ENCODE measurements at places on chromosomes 1 and 21. TPM values are rescaled to one million over a fixed set of nuclear protein-coding genes. Genes with fewer than 3 reads are reported as not detected.
A peak's percentile ranks its signal among the peaks of the same experiment; 100 is the strongest.

DNA sequence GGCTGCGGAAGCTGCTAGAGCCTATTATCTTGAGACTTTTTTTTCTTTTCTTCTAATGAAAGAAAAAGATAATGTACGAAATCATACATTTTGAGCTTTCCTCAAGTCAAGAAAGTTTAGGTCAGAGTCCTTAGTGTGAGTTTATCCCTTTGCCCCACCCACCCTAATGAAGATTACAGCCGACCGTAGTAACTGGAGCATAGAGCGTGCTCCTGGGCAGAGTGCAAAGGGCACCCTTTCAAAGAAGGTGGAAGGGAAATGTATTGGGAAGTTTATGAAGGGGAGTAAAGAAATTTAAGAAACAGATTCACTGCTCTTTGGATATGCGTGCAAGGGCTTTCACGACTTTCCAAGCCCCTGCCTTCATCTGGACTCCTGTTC lies 17.2 kb downstream of the GNG12 start:
- no peak for DNase-seq

GRCh38 chr21:20592463-20592862 lies 405.7 kb upstream of the NCAM2 start:
- no peak for DNase-seq

GRCh38 chr1:192913683-192914082 lies 104.8 kb downstream of the RGS2 start:
- DNase-seq, result no peak

- peak; percentile 17 for DNase-seq
These were observed 96.5 kb downstream of the USP25 start for GRCh38 chr21:15826147-15826780.

DNA sequence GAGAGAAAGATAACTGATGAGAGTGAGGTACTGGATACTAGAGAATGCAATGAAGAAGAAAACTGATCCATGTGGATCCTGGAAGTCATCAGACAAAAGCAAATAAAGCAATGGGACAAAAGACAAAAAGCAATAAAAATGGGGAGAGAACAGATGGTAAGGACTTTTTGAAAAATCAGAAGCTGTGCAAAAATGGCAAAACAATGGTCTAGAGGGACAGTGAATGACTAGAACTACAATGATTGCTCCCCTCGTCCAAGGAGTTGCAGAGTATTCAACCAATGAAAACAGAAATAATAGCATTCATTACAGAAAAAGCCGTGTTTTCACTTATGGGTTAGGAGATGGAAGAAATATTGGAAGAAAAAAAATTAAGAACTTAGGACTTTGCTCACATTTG lies 18.5 kb downstream of the LUZP1 start:
- no peak for DNase-seq

GRCh38 chr1:161420763-161421455 lies 53.2 kb upstream of the CFAP126 start:
- DNase-seq, result no peak

DNA sequence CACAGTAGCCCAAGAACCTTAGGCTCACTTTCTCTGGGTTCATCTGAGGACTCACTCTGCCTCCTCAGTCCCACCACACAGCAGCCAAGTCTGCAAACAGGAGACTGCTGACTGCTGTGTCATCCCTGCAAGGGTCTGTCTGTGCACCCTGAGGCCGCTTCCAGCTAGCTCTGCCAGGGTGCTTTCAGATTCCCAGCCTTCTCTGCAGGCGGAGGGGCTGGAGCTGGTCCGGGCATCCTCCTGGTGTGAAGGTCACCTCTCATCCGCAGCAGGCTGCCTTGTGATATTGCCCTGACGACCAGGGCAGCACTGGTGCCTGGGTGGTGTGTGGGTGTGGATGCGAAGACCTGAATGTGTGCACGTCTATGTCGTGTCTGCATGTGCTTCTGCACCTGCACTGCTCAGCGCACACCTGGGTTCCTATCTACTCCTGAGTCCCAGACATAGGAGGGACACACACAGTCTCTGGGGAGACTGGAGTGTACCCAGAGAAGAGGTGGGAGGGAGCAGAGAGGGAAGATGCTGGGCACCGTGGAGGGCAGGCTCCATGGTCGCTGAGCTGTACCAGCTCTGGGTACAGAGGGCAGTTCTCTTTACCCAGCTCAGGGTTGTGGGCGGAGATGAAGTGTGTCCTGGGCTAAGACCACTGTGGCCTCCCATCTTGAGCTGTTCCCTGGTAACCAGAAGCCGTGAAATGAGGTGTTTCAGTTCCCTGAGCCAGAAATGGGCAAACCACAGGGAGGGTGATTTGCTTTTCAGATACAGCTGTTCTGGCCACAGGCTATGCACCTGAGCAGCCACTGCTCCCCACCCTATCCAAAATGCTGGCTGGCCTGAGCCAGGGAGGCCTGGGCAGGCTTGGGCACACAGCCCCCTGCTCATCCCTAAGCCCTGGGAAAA lies 160.9 kb upstream of the CSF3R start:
- no peak for DNase-seq

DNA sequence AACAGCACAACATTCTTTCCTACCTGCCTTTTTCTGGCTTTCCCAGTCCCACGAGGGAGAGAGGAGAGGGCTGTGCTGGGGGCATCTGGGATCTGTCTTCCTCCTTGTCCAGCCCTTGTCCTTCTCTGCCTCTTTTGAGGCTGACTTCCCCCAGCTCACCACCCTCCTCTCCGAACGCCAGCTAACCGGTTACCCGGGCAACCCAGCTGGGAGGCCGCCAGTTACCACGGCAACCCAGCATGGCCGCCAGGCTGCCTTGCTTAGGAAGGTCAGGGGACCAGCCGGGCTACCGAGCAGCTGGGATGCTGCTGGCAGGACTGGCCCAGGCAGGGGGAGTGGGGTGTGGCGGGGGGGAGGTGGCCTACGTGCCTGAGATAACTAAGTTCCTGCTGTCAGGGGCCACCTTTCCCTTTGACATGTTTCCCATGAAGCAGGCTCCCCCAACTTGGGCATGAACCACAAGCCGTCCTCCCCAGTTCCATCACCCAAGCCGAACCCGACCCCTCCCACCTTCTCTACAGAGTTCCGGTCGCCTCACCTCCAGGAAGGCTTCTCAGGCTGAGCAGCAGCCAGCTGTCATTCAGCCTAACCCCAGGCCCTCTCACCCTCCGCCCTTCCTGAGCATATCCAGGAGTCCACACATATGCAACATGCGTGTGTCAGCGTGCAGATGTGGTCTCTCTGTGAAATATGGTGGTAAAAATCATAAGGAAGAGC lies 8.7 kb downstream of the PLEKHA6 start:
- peak; percentile 17 for DNase-seq

GRCh38 chr1:66768965-66769364 lies 16.7 kb downstream of the DYNLT5 start:
- no peak for DNase-seq

GRCh38 chr1:238226810-238227209 lies 336.1 kb upstream of the ZP4 start:
- DNase-seq, result no peak

- DNase-seq, result no peak
These were observed 62.0 kb upstream of the LPGAT1 start for GRCh38 chr1:211892577-211892976.

DNA sequence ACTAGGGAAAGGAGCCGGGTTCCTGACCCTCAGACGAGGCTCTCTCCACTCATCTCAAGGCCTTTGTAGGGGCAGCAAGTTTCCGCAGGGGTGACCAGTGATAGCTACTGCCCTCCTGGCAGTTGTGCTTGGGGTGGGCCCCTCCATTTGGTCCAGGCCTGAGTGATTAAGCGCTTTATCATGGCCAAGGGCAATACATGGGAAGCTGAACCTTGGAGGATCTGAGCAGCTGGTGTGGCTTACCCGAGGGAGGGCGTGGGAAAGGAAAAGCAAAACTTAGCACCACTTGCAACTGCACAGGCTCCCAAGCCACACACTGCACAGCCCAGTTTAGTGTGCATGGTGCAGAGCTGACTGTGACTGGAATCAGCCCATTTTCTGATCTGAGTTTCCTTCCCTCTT lies 47.8 kb downstream of the GADD45A start:
- no peak for DNase-seq

DNA sequence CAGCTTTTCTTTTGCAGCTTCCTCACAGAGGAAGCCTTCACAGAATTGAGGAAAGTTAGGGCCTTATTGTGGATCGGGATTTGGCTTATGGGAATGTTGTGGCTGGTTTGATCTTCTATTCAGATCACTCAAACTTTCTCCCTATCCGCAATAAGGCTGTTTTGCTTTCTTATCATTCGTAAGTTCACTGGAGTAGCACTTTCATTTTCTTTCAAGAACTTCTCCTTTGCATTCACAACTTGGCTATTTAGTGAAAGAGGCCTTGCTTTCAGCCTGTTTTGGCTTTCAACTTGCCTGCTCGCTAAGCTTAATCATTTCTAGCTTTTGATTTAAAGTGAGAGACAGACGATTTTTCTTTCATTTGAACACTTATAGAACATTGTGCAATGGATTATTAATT lies 181.9 kb upstream of the B3GALT2 start:
- no peak for DNase-seq

DNA sequence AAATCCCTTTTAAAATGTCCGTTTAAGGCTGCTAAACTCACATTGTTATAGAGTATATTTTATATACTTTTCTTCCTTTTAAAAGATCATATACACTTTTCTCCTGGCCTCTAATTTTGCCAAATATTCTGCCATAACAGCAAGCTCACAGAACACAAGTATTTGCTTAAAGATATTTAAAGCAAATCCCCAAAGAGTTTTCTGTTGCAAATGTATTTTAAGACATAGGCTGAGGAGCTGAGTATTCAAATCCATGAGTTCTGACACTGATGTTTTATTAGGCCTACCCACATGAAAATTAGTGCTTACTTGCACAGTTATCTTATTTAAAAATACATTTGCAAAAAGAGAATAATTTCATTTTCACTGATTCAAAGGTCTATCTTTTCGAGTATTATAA lies 1.7 kb upstream of the PTPRC start:
- no peak for DNase-seq

- peak; percentile 61 for DNase-seq
These were observed at the start of gene HPCAL4 for GRCh38 chr1:39691383-39692151. HPCAL4 (minus strand) TSS chr1:39691433; CDS start chr1:39684603, 6,830 bp downstream.

GRCh38 chr1:24049733-24050132 lies 62.2 kb downstream of the MYOM3 start:
- DNase-seq, result no peak

DNA sequence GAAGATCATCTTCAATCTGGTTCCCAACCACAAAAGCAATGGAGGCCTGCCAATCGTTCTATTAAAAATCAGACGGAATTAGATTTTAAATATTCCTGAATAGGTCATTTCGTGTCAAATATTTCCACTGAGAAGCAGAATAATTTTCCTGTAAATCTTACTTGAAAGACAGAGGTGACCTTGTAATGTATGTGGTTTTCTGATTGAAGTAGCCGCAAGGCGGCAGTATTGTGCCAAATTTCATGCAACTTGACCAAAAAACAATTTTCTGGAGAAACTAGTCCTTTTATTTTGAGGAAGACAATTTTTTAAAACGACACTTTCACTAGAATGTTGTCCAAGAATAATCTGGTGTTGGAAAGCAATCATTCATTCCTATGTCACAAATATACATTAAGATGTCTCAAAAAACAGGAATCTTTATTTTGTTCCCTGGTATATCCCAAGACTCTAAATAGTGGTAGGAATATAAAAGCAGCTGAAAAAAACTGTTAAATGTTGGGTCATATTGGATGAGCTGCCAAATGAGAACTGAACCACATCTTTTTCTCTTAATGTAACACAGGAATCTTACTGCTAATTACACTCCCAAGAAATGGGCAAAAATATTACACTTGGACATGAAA lies 33.6 kb downstream of the SPAG17 start:
- DNase-seq, result peak; percentile 54

- DNase-seq, result no peak
These were observed 28.3 kb upstream of the VPS13D start for GRCh38 chr1:12201352-12202189.

DNA sequence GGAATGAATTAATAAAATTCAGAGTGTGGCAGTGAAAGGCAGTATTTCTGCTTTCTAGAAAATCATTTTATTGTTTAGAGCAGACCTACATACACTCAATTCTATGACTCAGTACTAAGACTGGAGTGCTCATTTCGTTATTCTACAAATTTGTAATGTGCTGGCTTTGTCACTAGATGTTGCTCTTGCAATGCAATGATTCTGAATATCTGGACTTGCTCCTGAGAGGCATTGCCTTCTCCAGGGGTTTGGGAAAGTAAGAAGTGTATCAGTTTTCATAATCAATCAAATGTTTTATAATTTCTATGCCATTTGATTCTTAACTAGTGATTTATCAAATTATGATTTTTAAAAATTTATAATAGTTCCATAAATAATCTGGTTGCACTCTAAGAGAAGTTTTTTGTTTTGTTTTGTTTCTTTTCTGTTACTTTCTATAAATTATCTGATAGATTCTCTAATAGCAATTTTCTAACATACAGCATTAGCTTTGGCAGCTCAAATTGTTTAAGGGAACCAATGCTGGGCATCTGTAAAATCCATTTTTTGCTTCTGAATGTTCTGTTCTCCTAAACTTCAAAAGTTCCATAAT lies 280.5 kb upstream of the SGIP1 start:
- DNase-seq, result peak; percentile 84

- DNase-seq, result no peak
These were observed 529 bp upstream of the MARCKSL1 start for GRCh38 chr1:32336591-32336932.

DNA sequence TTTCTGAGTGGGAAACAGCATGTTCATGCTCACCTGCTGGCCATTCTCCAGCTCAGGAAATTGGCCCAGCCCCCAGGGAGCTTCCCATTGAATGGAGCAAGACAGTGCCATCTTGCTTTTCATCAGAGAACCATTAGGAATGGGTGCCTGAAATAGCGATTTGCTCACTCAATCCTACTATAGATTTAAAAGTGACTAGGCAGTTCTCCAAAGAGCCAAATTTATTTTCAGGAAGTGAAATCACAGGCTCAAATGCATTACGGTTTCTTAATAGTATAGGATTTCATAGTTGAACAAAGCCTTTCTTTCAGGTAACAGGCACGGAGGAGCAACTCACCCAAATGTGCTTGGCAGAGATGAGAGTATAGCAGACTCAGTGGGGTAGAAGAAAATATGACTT lies 272.1 kb downstream of the GRIK1 start:
- no peak for DNase-seq

DNA sequence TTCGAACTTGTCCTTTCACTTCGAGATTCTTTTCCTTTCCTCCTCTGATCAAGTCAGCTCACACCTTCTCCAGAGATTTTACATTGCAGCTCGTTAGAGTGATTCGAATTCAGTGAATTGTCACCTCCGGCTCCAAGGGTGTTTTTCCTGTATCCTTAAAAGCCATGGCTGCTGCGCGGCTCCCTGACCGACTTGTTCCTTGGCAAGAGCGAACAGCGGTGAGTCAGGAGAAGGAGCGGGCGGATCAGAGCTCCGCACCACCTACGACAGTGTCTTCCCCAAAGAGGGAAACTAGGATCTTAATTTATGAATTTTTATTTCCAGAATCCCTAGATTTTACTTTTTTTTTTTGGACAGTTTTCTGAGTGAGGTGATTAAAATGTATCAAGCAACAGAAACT lies 204.4 kb upstream of the ADGRL2 start:
- no peak for DNase-seq

The TCHHL1 gene
- total RNA-seq, result not detected

The CRYAA gene
- total RNA-seq, result not detected

The ARHGEF16 gene
- total RNA-seq, result not detected

The INKA2 gene
- total RNA-seq, result 2.8 TPM

The FCRL5 gene
- not detected for total RNA-seq

The PPFIA4 gene
- total RNA-seq, result 1.0 TPM

The CHD5 gene
- 0.11 TPM for total RNA-seq

The FAM151A gene
- total RNA-seq, result not detected

The FCRL1 gene
- not detected for total RNA-seq

The AK5 gene
- 77.6 TPM for total RNA-seq

The MROH9 gene
- not detected for total RNA-seq

The RNU1-4 gene
- 2,394 TPM for total RNA-seq

The CHIA gene
- total RNA-seq, result not detected

The MYCL gene
- 0.27 TPM for total RNA-seq

The PIGR gene
- 0.26 TPM for total RNA-seq

The DPT gene
- total RNA-seq, result not detected

The LYPD8 gene
- total RNA-seq, result 0.14 TPM

All from HFFc6 (cell line).